Hepatocyte (in vitro differentiated cells): ENCODE measurements at places on chromosomes 12 and 14.

- no peaks in the 10 kb centered on the region for H3K36me3 ChIP-seq
- H3K4me3 ChIP-seq = no peak overlapping the region
- H3K4me1 ChIP-seq = no peaks in the 10 kb centered on the region
- H3K27ac ChIP-seq = no peak overlapping the region
- no peak for DNase-seq
- H3K27me3 ChIP-seq = no peaks in the 10 kb centered on the region
Measured at GRCh38 chr14:102957222-102957621, 34.8 kb downstream of the AMN start.

- H3K4me1 ChIP-seq = no peaks in the 10 kb centered on the region
- no peak overlapping the region for H3K4me3 ChIP-seq
- no peaks in the 10 kb centered on the region for H3K27me3 ChIP-seq
- H3K36me3 ChIP-seq = no peaks in the 10 kb centered on the region
- peak; percentile 56 for DNase-seq
- H3K27ac ChIP-seq = no peak overlapping the region
Measured at GRCh38 chr12:105933671-105934665, 204.8 kb downstream of the NUAK1 start.

- no peak overlapping the region for H3K4me3 ChIP-seq
- H3K27ac ChIP-seq = peak overlapping the region; percentile 44
- H3K36me3 ChIP-seq = no peaks in the 10 kb centered on the region
- no peaks in the 10 kb centered on the region for H3K27me3 ChIP-seq
- peak; percentile 79 for DNase-seq
- H3K4me1 ChIP-seq = peaks cover 9% of the 10 kb centered on the region
Measured at GRCh38 chr14:89455412-89455811, 38.4 kb upstream of the FOXN3 start.

GRCh38 chr14:95483309-95484165, 32.9 kb downstream of the SYNE3 start:
- DNase-seq = peak; percentile 90
- no peaks in the 10 kb centered on the region for H3K36me3 ChIP-seq
- H3K27ac ChIP-seq = peak overlapping the region; percentile 67

GRCh38 chr12:51921017-51921725, 13.9 kb downstream of the ACVRL1 start:
- no peak overlapping the region for H3K4me3 ChIP-seq
- H3K4me1 ChIP-seq = peaks cover 24% of the 10 kb centered on the region
- H3K27me3 ChIP-seq = no peaks in the 10 kb centered on the region
- H3K27ac ChIP-seq = no peak overlapping the region
- no peaks in the 10 kb centered on the region for H3K36me3 ChIP-seq

DNA sequence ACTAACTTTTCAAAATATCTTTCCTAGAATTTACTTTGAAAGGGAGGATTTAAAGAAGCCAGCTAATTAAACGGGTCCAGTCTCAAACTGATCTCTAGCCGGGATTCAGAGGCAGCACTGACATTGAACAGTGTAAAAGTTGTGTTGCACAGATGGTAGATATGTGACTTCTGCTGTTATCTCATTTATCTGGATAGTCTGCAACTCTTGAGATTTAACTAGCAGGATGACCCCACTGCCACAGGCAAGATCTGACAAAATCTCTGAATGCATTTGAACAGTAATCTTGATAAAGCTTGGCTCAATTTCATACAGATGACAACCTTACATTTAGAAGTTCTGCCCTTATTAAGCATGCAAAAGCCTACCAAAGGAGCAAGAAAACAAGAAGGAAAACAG, 138.0 kb upstream of the CPNE8 start:
- H3K36me3 ChIP-seq = no peaks in the 10 kb centered on the region
- H3K4me3 ChIP-seq = no peak overlapping the region
- DNase-seq = no peak

DNA sequence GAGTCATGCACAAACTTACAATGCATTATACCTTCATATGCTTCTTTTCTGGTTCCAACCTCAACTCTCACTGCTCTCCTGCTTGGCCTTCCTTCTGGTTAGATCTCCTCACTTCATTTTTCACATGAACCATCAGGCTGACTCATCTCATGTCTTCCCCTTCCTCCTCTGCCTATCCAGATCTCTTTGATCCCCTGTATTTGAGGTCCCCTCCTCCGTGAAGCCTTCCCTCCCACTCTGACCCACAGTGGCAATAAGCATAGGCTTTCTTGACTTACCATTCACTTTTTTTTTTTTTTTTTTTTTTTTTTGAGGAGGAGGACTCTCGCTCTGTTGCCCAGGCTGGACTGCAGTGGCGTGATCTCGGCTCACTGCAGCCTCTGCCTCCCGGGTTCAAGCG, 14.7 kb upstream of the ASIC1 start:
- no peaks in the 10 kb centered on the region for H3K27me3 ChIP-seq
- H3K27ac ChIP-seq = no peak overlapping the region
- DNase-seq = no peak
- H3K4me3 ChIP-seq = no peak overlapping the region

DNA sequence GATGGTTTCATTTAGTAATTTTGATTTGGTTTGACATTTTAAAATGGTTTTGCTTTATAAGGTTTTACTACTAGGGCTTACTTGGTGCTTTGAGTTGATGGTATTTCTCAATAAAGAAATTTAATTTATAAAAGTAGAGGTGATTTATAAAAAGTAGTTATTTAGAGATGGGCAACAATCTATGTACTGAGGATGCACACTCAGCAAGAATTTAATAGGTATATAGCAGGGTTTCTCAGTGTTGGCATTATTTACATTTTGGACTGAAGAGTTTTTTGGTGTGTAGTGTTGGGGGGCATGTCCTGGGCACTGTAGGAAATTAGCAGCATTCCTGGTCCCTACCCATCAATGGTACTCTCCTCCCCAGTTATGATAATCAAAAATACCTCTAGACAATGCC, 47.7 kb downstream of the PPHLN1 start:
- no peak for DNase-seq
- no peaks in the 10 kb centered on the region for H3K4me1 ChIP-seq
- H3K27ac ChIP-seq = no peak overlapping the region
- no peaks in the 10 kb centered on the region for H3K36me3 ChIP-seq
- H3K4me3 ChIP-seq = no peak overlapping the region

DNA sequence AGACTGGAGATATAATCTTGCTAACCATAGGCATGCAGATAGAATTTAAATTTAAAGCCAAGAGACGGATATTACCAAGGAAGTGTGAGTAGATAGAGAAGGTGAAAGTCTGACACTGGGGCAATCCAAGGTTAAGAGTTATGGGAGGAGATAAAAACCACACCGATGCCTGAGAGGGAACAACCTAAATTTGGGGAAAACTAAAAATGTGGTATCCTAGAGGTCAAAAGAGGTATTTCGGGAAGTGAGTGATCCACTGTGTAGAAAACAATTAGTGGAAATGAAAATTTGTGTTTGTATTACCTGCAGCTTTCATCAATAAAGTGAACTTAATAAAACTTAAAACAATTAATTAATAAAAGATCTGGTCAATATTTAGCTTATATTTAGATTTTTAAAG, 269.0 kb upstream of the RPL10L start:
- H3K4me3 ChIP-seq = no peak overlapping the region
- H3K27ac ChIP-seq = no peak overlapping the region
- no peaks in the 10 kb centered on the region for H3K27me3 ChIP-seq

GRCh38 chr14:88232771-88233170, 90.3 kb downstream of the KCNK10 start:
- H3K27ac ChIP-seq = no peak overlapping the region
- H3K4me1 ChIP-seq = no peaks in the 10 kb centered on the region
- no peaks in the 10 kb centered on the region for H3K36me3 ChIP-seq
- H3K27me3 ChIP-seq = no peaks in the 10 kb centered on the region

DNA sequence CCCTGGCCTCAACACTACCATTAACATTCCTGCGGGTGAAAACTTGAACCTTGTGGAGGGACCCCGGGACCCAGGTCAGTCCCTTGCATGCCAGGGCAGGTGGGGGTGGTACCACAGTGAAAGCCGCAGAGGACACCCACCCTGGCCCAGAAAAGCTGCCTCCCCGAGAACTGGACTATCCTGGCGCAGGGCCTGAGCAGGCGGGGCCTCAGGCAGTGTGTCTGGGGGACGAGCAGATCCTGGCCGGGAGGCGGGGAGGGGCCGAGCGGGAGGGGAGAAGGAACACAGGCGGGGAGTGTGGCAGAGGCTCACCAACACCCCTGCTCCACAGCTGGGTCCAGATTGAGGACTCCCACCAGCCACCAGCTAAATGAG, 10.0 kb downstream of the AHNAK2 start:
- peak overlapping the region; percentile 26 for H3K4me3 ChIP-seq
- H3K36me3 ChIP-seq = no peaks in the 10 kb centered on the region
- peaks cover 4% of the 10 kb centered on the region for H3K27me3 ChIP-seq
- peaks cover 46% of the 10 kb centered on the region for H3K4me1 ChIP-seq

- H3K4me1 ChIP-seq = no peaks in the 10 kb centered on the region
- DNase-seq = no peak
- no peak overlapping the region for H3K27ac ChIP-seq
- no peaks in the 10 kb centered on the region for H3K27me3 ChIP-seq
Measured at GRCh38 chr12:95874452-95874851, 15.7 kb downstream of the SNRPF start.
